ENCODE measurements at places on chromosomes 1 and 21.

- no peak for DNase-seq
Measured at GRCh38 chr1:97505289-97505688, 415.5 kb downstream of the DPYD start.

DNA sequence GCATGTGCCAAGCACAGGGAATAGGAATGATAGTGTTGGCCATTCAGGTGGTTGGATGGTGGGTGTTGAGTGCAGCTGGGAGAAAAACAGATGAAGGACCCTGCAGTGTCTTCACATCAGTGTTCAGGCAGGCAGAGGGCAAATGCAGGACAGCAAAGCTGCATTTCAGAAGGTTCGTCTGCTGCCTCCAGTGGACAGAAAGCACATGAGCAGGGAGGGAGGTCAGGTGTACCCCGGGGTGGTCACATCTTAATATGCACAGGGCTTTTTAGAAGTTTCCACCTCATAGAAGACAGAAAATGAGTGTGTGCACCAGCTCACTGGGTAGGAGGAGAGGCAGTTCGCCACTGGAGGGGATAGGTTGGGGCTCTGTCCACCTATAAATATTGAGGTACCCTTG is 184.9 kb downstream of the SLC35F3 start:
- DNase-seq, result no peak

- no peak for DNase-seq
Measured at GRCh38 chr1:74913978-74914377, 181.0 kb downstream of the TYW3 start.

DNA sequence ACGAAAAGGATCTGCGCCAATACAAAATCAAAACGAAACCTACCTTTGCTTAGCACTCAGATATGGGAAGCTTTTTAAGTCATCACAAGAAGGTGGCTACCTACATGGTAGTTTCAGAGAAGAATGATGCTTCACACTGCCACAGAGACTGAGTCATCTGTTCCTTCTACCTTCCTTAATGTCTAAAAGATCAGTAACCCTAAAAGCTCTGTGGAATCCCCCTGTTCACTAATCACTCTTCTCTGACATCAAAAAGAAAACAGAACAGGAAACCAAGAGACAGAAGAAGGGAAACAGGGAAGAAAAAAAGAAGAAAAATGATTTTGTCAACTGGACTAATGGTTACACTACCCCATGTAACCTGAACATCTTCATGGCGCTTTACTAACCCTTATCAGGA is 177.2 kb downstream of the SMYD3 start:
- no peak for DNase-seq
